GM12892 (cell line): ENCODE measurements at places on chromosomes 2 and 18.

GRCh38 chr2:111703759-111704158 lies 180.2 kb downstream of the ANAPC1 start:
- no peak for DNase-seq

GRCh38 chr18:37778417-37779165 lies 213.0 kb upstream of the CELF4 start:
- DNase-seq = peak; percentile 47

GRCh38 chr2:161090411-161090810 lies 69.8 kb upstream of the TANK start:
- no peak for DNase-seq

- DNase-seq = no peak
Observed at GRCh38 chr2:103364177-103364576, 602.3 kb downstream of the TMEM182 start.

DNA sequence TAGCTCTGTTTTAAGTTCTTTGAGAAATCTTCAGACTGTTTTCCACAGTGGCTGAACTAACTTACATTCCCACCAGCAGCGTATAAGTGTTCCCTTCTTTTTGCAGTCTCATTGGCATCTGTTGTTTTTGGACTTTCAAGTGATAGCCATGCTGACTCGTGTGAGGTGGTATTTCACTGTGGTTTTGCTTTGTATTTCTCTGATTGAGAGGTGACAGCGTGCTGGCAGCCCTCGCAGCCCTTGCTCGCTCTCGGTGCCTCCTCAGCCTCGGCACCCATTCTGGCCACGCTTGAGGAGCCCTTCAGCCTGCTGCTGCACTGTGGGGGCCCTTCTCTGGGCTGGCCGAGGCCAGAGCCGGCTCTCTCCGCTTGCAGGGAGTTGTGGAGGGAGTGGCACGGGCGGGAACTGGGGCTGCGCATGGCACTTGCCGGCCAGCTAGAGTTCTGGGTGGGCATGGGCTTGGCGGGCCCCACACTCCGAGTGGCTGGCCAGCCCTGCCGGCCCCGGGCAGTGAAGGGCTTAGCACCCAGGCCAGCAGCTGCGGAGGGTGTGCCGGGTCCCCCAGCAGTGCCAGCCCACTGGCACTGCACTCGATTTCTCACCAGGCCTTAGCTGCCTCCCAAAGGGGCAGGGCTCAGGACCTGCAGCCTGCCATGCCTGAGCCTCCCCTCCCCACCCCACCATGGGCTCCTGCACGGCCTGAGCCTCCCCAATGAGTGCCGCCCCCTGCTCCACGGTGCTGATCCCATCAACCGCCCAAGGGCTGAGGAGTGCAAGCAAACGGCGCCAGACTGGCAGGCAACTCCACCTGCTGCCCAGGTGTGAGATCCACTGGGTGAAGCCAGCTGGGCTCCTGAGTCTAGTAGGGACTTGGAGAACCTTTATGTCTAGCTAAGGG lies 151.8 kb downstream of the IRS1 start:
- no peak for DNase-seq
